ENCODE measurements at places on chromosomes 1 and 21. TPM values are rescaled to one million over a fixed set of nuclear protein-coding genes. Genes with fewer than 3 reads are reported as not detected.

CRP gene
- not detected for total RNA-seq

AKR7A2 gene
- 32.9 TPM for total RNA-seq

GRCh38 chr1:227270554-227270953 lies 47.7 kb downstream of the CDC42BPA start:
- DNase-seq, result no peak

- DNase-seq, result no peak
Measured at GRCh38 chr21:42839271-42840231, 39.8 kb downstream of the WDR4 start.

SPRR4 gene
- not detected for total RNA-seq
